Esophagus squamous epithelium (tissue), 5 donors: ENCODE measurements at places on chromosomes 12 and 14. TPM values are rescaled to one million over a fixed set of nuclear protein-coding genes. Genes with fewer than 3 reads are reported as not detected.
A peak's percentile ranks its signal among the peaks of the same experiment; 100 is the strongest.

DNA sequence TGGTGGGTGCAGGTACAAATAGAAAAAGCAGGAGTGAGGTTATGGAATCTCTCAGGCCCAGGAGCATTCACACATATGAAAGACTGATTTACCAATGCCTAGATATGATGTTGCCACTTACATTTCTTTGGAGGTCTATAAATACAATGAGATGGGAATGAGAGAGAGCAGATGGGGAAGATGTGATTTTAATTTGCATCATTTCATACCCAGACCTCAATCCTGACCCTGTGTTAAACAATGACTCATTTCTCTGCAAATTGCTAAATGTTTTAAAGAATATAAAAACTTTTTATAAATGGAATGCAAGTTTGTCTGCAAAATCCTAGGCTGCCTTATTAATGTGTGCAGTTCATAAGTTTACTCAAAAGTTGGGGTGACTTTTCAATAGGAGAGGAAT, 38.6 kb upstream of the GNG2 start:
- H3K36me3 ChIP-seq = no peaks in the 10 kb centered on the region
- H3K4me3 ChIP-seq = no peak overlapping the region
- no peak for DNase-seq
- no peaks in the 10 kb centered on the region for H3K27me3 ChIP-seq

GRCh38 chr12:29634057-29634456, 136.6 kb upstream of the OVCH1 start:
- H3K36me3 ChIP-seq = no peaks in the 10 kb centered on the region
- DNase-seq = no peak
- no peaks in the 10 kb centered on the region for H3K27me3 ChIP-seq
- no peaks in the 10 kb centered on the region for H3K4me1 ChIP-seq
- no peak overlapping the region for H3K4me3 ChIP-seq
- no peak overlapping the region for H3K27ac ChIP-seq

DNA sequence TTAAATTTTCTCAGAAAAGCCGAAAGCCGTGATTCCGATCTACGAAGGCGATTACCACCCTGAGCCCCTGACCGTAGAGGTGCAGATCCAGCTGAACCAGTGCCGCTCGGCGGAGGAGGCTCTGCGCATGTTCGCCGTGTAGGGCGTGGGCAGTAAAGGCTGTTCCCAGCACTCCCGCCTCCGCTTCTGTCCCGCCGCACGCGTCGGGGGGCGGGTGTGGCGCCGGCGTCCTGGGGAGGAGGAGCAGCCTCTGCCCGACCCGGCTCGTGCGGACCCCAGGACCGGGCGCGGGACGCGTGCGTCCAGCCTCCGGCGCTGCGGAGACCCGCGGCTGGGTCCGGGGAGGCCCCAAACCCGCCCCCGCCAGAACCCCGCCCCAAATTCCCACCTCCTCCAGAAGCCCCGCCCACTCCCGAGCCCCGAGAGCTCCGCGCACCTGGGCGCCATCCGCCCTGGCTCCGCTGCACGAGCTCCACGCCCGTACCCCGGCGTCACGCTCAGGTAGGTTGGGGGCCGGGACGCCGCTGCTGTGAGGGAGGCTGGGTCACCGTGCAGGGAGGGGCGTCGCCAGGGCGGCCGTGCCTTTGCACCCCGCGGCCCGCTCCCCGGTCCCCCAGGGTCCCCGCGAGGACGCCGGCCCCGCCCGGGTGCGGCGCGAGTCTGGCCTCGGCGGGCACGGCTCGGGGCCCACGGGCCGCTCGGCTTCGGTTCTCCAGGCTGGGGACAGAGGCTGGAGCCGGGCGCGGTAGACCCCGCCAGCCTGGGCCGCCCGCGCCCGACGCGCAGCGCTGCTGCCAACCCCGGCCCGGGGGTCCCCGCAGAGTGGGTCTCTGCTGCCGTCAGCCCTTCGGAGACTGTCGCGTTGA, at the start of gene B3GNT4:
Gene B3GNT4, plus strand, starts transcription at position 409 of the 866 bp plus-strand sequence. CDS start 910 bp downstream, outside the sequence.
- DNase-seq = no peak
- H3K36me3 ChIP-seq = no peaks in the 10 kb centered on the region
- H3K27ac ChIP-seq = peak within 1 kb of the TSS; percentile 47

GRCh38 chr14:73958591-73958990, 8.5 kb downstream of the COQ6 start:
- no peak for DNase-seq
- H3K27ac ChIP-seq = no peak overlapping the region
- H3K27me3 ChIP-seq = no peaks in the 10 kb centered on the region
- no peaks in the 10 kb centered on the region for H3K4me1 ChIP-seq
- H3K4me3 ChIP-seq = no peak overlapping the region

GRCh38 chr12:111197376-111197944, 171.4 kb downstream of the PHETA1 start:
- H3K27ac ChIP-seq = no peak overlapping the region
- H3K27me3 ChIP-seq = no peaks in the 10 kb centered on the region
- H3K4me1 ChIP-seq = no peaks in the 10 kb centered on the region
- no peak for DNase-seq
- H3K36me3 ChIP-seq = no peaks in the 10 kb centered on the region

DNA sequence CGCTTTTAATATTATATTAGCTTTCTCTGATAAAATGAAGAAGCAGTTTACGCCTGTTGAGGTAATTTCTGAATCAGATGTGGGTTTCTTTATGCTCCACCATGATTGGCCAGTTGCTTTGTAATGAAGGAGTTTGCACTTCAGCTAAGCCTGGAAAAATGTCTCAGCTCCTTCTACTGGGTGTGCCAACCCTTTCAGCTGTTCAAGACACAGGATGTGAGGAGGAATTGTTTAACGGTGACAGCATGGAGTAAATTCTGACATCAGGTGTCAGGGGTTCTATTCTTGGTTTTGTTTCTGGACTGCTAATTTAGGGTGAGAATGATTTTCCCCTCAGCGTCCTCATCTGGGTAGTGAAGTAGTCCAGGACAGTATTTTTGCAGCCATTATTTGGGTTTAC, 43.5 kb downstream of the FLRT2 start:
- H3K27ac ChIP-seq = no peak overlapping the region
- H3K27me3 ChIP-seq = no peaks in the 10 kb centered on the region
- DNase-seq = no peak
- H3K4me1 ChIP-seq = peaks cover 21% of the 10 kb centered on the region
- H3K36me3 ChIP-seq = no peaks in the 10 kb centered on the region

DNA sequence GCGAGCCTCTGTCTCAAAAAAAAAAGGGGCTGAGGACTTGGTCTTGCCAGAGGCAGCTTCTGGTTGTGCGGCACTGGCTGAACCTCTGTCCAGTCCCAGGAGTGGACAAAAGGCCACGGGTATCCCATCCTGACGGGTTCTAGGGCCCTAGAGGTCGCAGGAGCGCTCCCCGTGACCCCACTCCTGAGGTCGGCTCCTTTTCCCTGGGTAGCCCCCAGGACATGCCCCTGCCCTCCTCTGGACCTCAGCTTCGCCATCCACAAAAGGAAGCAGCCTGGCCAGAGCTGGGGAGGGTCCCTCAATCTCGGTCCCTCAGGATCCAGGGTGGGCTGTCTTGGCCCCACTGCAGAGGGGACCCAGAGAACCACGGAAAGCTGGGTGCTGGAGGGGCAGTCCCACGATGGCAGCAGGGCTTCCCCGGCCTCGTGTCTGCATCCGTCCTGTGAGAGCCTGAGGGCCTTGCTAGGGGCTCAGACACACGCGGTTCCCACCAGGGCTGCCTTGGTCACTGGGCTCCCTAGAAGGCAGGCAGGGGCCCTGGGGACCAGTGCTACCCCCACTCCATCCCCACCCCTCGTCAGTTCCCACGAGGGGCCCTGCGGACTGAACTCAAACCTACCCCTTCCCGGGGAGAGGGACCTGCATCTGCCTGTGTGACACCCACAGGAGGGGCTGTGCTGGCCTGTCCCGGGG, 31.1 kb downstream of the ASCL4 start:
- no peaks in the 10 kb centered on the region for H3K4me1 ChIP-seq
- no peak for DNase-seq
- H3K27me3 ChIP-seq = no peaks in the 10 kb centered on the region
- no peaks in the 10 kb centered on the region for H3K36me3 ChIP-seq
- H3K27ac ChIP-seq = no peak overlapping the region

DNA sequence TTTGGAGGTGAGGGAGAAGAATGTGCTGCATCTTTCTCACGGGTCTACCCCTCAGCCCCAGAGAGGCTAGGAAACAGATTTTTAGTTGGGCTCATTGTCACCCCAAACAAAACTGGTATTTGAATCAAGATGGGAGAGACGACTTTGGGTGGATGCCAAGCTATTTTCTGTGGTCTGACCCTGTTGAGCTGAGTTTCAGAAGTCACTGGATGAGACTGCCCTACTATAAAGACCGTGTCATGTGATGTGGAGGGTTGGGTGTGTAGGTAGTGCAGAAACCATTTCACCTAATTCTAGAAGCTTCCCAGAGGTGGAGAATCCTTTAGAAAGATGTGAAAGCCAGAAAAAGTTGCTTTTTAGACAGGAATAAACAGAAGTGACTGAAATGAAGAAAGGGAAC, 60.2 kb downstream of the IFT43 start:
- DNase-seq = no peak
- H3K27me3 ChIP-seq = no peaks in the 10 kb centered on the region
- no peaks in the 10 kb centered on the region for H3K36me3 ChIP-seq
- no peak overlapping the region for H3K4me3 ChIP-seq
- no peaks in the 10 kb centered on the region for H3K4me1 ChIP-seq

DNA sequence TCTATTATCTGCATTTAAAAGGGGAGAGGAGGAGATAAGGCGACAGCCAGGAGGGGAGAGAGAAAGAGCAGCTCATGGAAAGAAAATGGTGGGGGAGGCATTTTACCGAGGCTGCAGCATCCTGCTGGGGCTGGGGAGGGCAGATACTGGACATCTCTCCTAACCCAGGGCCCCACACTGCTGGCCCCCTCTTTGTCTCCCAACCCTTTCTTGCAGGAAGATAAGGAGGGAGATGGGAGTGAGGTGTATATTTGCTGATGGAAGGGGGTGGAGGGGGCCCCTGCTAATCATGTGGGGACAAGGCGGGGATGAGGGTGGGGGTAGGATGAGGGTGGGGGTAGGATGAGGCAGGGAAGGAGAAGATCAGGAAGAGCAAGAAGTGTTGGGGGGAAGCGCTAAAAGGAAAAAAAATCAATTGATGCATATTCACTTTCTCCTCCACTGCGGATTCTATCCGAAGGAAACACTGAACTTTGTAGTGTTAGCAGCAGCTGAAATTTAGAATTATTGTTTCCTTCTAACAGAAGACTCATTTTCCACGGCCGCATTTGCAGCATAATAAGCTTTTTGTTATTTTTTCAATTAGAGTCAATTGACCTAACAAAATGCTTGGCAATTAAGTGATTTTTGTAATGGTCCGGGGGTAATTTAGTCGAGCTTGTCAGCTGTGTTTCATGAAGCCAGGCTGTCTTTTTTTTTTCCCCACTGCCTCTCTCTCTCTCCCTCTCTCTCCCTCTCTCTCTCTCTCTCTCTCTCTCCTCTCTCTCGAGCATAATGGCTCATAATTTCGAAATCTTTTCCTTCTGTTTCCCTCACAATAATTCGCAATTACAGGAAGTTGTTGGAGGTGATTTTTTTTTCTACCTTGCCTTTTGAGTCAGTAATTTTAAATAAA, 1134.6 kb downstream of the BCL11B start:
- no peak overlapping the region for H3K27ac ChIP-seq
- H3K36me3 ChIP-seq = no peaks in the 10 kb centered on the region
- no peaks in the 10 kb centered on the region for H3K4me1 ChIP-seq
- DNase-seq = no peak
- no peaks in the 10 kb centered on the region for H3K27me3 ChIP-seq

DNA sequence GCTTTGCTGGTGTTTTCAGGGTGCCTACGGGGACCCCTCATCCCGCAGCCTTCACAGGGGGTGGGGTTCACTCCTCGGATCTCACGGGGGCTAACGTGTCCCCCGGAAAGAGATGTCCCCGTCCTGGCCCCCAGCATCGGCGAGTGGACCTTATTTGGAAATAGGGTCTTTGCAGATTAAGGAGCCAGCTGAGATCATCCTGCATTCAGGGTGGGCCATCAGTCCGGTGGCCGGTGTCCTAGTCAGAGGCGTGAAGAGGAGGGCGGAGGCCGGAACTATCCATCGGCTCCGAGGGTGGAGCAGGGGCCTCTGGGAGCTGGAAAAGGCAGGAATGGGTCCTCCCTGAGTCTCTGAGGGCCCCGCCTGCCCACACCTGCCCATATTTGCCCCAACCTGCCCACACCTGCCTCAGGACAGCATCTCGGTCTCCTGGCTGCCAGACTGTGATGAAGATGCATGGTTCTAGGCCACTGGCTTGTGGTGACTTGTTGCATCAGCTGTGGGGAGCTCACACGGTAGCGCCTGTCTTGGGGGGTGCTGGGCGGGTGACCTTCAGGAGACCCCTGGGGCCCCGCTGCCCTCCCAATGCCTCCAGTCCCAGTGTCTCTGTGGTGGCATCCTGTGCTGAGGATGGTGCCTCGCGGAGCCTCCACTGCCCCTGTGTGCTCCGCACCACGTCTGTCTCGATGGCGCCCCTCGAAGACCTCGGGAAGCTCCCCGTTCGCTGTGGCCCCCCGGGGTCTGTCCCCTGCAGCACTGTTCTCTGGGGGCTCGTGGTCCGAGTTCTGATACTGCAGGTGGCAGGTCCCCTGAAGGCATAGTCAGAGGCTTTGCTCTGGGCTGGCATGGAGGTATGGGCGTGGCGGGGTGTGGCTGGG, 14.7 kb downstream of the NOC4L start:
- H3K36me3 ChIP-seq = no peaks in the 10 kb centered on the region
- no peak overlapping the region for H3K4me3 ChIP-seq
- no peak for DNase-seq
- H3K4me1 ChIP-seq = peaks cover 15% of the 10 kb centered on the region

- no peaks in the 10 kb centered on the region for H3K36me3 ChIP-seq
- no peak for DNase-seq
- H3K27ac ChIP-seq = no peak overlapping the region
- H3K27me3 ChIP-seq = no peaks in the 10 kb centered on the region
- no peak overlapping the region for H3K4me3 ChIP-seq
Observed at GRCh38 chr12:4191642-4192041, 81.9 kb upstream of the CCND2 start.

DNA sequence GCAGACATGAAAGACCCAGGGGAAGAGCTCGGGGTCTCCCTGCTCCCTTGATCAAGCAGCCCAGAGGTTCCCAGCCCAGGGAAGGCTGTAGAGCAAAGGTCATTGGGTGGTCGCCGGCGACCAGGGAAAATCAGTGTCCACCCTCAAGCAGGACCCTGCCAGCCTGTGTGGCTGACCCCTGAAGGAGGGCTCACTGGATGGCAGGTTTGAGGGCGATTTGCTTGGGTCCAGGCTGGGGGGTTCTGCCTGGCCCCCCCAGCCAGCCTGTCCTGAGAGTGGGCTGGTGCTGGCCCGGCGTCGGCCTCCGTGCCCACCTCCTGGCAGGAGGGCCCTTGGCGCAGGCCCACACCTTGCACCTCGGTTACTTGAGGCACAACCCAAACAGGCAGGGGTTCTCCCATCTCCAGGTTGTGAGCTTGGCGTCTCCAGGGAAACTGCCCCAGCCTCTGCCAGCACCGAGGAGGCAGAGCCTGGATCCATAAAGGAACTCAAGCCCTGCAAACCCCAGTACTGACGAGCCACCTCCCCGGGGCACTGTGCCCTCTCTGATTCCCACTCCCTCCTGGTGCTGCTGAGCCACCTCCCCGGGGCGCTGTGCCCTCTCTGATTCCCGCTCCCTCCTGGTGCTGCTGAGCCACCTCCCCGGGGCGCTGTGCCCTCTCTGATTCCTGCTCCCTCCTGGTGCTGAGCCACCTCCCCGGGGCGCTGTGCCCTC, 329.0 kb upstream of the SFSWAP start:
- no peaks in the 10 kb centered on the region for H3K36me3 ChIP-seq
- DNase-seq = no peak
- no peak overlapping the region for H3K4me3 ChIP-seq
- no peaks in the 10 kb centered on the region for H3K4me1 ChIP-seq
- no peaks in the 10 kb centered on the region for H3K27me3 ChIP-seq

SOS2 gene
- 20.1 TPM for total RNA-seq

KRT8 gene
- 38.8 TPM for total RNA-seq

RNU4-1 gene
- under 0.01 TPM for total RNA-seq

BMP4 gene
- total RNA-seq = 1.5 TPM

PTCSC3 gene
- total RNA-seq = not detected

PRICKLE1 gene
- 0.19 TPM for total RNA-seq

CBLN3 gene
- 0.85 TPM for total RNA-seq

SLC41A2 gene
- total RNA-seq = 0.61 TPM
